SHP77 treated with DMSO at 0.1 percent for 48 hours (cell line): ENCODE measurements at places on chromosomes 6 and 20.
A peak's percentile ranks its signal among the peaks of the same experiment; 100 is the strongest.

DNA sequence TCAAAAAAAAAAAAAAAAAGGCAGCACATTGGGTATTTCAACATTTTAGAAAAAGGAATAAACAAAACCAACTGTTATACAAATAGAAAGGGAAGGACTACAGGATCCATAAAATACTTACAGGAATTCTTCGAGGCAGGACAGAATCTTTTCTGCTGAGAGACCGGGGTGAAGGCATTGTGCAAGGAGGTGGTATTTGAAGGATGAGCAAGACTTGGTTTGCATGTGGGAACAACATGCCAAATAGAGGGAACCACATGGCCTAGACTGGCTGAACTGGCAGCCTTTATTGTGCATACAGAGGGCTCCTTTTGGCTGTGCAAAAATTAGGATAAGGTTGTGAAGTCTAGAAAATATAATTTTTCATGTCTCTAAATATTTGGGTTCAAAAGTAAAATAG is 62.9 kb downstream of the SCAND1 start:
- DNase-seq, result no peak

DNA sequence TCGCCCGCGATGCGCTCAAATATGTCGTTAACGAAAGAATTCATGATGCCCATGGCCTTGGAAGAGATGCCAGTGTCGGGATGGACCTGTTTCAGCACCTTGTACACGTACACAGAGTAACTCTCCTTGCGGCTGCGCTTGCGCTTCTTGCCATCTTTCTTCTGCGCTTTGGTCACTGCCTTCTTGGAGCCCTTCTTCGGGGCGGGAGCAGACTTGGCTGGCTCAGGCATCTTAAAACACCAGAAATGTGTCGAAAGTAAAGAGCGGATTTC is 36.4 kb downstream of the HFE start:
- no peak for DNase-seq

GRCh38 chr6:43865932-43866645 is 96.1 kb downstream of the VEGFA start:
- DNase-seq, result no peak

DNA sequence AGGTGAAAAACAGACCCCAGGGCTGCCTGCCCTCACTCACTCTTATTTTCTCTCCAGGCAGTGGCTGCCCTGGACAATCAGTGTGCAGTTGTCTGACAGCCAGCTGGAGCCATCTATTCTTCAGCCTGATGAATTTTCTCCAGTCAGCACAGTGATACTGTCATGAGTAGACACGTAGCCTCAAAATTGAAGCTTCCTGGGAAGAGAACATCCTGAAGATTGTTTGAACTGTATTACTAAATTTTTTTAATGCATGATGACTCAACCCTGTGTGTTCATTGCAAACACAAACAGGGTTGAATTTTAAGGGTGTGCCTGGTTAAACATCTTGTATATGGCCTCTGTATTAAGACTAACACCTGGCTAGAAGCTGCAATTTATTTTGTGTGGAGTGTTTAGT is 49.8 kb upstream of the STXBP5 start:
- peak; percentile 92 for DNase-seq

GRCh38 chr6:167571550-167571949 is 246.7 kb downstream of the TTLL2 start:
- no peak for DNase-seq

DNA sequence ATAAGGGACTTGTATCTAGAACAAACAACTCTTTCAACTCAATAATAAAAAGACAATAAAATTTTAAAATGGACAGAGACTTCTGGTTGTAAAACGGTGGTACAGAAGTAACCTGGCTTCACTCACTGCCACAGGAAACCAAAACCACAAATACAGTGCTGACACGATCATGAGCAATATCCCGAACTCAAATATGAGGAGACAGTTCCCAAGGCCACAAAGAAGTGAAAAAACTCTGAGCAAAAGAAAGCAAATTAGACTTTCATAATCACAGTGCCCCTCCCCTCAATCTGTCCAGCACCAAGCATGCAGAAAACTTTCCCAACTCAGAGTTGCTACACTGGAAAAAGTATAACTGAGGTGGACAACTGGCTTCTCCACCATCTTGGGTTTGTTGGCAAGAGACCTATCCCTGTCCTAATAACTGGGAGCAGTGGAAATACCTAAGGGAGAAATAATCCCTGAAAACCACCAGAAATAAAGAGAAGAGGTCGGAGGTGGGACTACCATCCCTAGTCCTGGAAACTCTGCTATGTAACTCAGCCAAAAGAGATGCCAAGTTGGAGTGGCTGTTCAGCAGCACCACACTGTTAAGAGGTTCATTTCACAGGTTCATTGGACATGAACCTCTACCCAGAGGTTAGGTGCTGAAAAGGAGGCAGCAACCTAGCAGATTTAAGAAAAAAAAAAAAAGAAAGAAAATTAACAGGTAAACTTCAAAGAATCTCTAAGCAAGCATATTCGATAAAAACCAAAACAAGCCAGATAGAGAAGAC is 55.5 kb downstream of the REV3L start:
- no peak for DNase-seq

DNA sequence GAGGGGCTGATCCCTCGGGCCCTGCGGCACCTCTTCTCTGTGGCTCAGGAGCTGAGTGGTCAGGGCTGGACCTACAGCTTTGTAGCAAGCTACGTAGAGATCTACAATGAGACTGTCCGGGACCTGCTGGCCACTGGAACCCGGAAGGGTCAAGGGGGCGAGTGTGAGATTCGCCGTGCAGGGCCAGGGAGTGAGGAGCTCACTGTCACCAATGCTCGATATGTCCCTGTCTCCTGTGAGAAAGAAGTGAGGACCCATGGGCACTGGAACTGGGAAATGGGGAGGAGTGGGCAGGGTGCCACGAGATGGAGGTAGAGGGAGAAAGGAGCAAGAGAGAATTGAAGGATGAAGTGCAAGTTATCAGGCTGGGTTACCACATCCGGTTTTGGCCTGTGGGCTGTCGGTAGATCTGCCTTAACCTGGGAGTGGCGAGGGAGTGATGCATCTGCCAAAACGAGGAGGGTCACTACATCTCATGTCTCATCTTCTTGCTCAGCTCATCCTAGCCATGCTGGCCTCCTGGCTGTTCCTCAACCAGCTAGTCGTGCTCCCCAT is 5.4 kb upstream of the PHF1 start:
- no peak for DNase-seq

- DNase-seq, result no peak
Measured at GRCh38 chr6:20055916-20056315, 156.4 kb downstream of the MBOAT1 start.

DNA sequence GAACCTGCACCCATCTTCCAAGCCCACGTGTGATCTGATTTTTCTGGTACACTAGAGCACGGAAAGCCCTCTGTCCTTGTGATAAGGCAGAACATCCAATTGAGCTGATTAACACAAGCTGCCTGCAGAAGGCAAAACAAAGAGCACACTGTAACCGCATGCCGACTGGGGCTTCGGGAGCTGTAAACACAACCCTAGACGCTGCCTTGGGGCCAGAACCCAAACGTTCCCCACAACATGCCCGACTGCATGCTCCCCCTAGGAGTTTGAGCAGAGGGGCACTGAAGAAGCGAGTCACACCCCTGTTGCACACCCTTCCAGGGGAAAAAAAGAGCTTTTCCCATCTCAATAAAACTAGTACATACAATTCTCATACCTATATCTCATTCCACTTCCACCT is 470.7 kb downstream of the HTR1B start:
- DNase-seq, result no peak

GRCh38 chr20:3433744-3434143 is 26.3 kb upstream of the DNAAF9 start:
- DNase-seq, result no peak

DNA sequence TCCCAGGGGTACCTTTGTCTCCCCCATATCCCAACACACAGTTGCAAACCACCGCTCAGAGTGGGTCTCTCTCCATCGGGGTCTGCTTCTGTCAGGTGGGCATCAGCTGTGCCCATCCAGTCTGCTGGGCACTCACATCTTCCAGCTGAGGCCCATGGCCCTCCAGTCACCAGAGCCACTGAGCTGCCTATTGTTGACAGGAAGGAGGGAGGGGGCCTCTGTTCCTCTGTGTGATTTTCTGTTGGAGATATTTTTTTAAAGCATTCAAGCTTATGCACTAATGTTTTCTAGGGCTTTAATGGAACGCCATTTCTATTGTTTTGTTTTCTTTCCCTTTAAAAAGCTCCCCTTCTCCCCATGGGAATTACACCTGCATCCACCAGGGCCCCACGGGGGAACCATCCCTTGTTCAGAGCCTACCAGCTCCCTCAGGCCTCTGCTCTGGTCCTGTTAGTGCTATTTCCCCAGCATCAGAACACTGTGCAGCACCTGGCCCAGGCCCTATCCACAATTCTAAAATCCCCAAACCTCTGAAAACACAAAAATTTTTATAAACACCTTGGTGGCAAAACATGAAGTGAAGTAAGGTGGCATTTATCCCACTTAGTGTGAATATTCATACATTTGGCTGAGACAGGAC is 326.2 kb downstream of the CD83 start:
- no peak for DNase-seq

GRCh38 chr6:105151644-105152043 is 28.2 kb downstream of the POPDC3 start:
- no peak for DNase-seq

DNA sequence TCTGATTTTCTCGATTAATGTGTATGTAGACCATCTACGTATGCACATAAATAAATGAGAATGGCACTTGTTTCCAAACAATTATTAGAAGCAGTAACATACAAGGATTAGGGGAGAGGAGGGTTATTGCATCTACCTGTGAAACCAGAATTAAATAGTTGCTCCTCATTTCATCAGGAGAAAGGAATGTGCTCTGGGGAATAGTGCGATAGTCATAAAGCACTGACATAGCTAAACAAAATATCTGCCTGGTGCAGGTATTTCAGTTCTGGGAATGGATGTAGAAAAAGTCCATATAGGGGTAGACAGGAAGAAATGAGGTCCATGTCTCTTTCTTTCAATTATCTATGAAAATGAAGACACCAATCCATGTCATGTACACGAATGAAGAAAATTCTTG is 1.6 kb upstream of the ID4 start:
- DNase-seq, result no peak

DNA sequence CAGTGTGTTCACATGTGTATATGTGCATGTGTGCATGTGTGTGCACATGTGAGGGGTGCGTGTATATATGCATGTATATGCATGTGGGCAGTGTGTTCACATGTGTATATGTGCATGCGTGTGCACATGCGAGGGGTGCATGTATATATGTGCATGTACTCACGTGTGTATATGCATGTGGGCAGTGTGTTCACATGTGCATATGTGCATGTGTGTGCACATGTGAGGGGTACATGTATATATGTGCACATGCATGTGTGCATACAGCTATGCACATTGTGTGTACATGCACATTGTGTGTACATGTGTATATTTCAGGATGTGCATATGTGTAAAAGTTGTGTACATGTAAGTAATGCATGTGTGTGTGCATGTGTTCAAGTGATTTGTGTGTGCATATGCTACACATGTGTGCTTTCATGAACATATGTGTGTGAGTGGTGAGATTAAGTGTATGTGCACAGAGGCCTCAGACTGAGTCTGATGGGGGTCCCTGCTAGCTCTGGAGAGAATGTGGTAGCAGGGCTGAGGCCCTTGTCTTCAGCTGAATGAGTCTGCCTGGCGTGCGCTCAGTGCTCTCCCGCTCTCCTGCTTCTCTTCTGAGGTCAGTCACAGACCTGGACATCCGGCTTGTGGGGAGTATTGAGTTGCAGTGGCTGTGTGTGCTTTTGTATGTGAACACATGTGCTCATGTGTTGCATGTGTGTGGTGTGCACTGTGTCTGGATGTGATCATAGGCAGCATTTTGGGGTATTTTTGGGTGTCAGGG is 19.9 kb upstream of the MYT1 start:
- DNase-seq, result no peak

DNA sequence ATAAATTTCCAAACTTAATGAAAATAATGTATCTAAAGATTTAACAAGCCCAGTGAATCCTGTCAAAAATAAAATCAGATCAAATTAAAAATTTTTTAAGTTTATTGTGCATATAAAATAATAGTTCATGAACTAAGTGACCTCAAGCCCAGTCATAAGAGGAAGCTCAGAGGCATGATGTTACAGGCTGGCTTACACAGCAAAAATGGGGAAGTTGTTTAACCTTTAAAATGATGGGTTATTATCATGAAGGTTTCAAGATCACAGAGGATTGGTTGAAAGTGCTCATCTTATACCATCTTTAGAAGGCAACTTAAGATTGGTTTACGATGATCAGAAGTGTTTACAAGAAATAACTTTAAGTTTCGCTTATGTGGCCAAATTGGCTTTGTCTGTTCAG is 102.5 kb downstream of the PAK5 start:
- DNase-seq, result no peak

DNA sequence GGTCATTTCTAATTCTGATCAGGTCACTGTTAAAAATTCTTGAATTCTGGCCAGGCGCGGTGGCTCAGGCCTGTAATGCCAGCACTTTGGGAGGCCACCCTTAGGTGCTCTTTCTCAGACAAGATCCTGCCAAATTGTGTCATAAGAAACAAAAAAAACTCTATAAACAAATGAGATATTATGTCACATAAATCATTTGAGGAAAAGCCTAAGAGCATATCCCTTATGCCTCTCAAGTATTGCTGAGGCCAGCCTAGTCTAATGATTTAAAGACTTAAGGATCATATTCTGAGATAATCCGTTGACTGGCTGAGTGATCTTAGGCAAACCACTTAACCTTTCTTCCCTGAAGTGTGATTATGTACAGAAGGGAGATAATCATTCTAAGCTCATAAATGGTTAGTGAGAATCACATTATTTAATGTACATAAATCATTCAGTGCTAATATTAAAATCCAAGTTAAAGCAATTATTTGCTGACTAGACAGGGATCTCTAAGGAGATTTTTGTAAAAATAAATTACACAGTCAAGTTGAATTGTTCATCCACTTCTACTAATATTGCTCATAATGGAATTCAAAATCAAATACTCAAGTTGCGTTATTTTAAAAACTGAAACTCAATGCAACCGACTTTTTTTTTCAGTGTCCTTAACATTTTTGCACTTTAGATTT is 365.4 kb downstream of the PHF3 start:
- no peak for DNase-seq

DNA sequence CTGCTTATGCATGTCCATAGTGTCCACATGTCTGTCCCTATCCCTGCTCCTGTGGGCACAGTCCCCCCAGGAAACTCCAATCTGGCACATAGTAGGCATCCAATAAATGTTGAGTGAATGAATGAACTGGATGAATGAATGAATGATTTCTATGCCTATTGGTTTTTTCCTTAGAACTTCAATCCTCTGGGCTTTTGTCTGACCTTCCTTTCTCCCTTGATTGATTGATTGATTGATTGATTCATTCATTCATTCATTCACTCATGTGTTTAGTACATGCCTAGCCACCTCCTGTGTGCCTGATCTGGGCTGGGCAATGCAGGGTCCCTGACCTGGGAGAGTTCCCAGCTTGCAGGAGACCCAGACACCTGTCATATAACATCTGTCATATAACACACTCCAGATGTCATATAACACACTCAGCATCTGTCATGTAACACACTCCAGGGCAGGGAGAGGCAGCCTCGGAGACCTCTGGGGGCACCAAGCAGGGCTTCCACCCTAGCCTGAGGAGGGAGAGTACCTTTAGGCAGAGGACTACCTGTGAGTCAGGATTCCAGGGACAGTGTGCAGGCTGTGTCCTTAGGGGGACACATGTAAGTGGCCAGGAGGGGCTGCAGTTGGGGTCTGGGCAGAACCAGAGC is 17.9 kb downstream of the VSTM2L start:
- DNase-seq, result no peak
